ENCODE measurements at places on chromosomes 11 and 22.

DNA sequence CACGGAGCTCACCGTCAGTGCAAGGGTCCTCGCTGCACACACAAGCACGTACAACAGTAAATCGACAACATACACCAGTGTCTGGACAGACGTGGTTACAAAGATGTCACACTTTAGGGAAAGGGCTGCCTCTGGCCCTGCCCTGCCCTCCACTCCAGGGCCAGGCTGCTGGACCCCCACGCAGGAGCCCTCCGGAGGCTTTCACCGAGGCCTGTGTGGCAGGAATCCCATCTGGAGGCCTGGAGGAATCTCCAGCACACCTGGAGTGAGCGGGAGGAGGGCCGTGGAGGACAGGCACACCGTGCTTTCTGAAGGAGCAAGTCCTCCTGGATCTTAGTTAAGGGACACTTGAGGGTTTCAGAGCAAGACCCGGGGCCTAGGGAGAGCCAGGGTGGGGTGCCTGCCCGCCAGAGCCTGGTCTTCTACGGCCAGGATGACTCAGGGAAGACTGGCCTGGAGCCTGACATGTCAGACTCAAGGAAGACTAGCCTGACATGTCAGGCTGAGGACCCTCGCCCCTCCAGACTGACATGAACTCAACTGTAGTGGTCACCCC, 2.1 kb upstream of the PIM3 start:
- DNase-seq, result no peak

- DNase-seq, result no peak
Measured at GRCh38 chr11:79296141-79296540, 144.7 kb downstream of the TENM4 start.

DNA sequence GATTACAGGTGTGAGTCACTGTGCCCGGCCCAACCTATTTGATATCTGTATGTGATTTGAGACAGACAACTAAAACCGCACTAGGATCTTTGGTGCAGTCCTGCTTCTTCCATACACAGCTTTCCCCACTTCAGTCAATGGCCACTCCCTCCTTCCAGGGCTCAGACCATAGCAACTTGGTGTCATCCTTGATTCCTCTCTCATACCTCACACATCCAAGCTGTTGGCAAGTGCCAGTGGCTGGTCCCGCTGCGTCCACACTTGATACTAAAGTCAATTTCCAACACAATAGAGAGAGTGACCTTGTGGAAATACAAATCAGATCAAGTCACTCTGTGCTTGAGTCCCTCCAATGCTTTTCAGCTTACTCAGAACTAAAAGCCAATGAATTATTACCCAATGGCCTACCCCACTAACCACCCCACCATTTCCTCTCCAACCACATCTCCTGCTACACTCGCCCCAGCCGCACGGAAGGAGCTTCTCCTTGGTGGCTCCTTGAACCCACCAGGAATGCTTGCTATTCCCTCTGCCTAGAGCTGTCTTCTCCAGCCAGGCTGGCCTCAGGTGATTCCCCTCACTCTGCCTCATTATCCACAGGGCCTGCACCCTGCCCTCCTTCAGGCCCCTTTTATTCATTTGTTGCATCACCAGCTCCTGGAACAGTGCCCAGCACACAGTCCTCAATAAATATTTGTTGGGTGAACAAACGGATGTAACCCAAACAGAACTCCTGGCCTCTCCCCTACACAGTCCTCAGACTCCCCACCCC, 12.9 kb downstream of the ABTB2 start:
- DNase-seq, result no peak

DNA sequence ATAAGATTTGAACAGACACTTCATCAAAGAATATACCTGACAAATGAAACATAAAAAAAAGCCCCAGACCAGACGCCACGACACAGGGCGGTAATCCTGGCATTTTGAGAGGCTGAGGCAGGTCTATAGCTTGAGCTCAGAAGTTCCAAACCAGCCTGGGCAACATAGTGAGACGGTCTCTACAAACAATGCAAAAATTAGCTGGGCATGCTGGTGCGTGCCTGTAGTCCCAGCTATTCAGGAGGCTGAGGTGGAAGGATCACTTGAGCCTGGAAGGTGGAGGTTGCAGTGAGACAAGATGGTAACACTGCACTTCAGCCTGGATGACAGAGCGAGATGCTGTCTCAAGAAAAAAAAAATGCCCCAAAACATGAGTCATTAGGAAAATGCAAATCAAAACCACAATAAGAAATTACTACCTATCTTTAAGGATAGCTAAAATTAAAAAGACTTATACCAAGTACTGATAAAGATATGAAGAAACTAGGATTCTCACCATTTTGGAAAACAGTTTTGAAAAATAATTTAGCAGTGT, 91.7 kb upstream of the GRAMD1B start:
- no peak for DNase-seq

- no peak for DNase-seq
Measured at GRCh38 chr11:80632691-80633090, 1191.9 kb upstream of the TENM4 start.

DNA sequence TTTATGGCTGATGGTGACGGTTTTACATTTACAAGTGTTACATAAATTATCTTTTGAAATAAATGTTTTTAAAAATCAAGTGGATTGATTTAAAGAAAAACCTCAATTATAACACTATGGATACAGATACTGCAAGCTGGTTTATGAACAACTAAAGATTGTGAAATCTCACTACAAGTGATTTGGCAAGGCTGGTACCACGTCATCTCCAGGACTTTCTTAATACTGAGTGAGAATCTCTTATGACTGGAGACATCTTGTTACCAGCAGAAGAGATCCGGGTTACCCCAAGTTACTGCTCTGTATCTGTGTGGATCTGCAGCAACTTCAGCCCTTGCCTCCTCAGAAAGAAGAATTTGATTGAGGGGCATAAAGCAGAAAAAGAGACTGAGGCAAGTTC, 452.9 kb downstream of the MN1 start:
- no peak for DNase-seq

DNA sequence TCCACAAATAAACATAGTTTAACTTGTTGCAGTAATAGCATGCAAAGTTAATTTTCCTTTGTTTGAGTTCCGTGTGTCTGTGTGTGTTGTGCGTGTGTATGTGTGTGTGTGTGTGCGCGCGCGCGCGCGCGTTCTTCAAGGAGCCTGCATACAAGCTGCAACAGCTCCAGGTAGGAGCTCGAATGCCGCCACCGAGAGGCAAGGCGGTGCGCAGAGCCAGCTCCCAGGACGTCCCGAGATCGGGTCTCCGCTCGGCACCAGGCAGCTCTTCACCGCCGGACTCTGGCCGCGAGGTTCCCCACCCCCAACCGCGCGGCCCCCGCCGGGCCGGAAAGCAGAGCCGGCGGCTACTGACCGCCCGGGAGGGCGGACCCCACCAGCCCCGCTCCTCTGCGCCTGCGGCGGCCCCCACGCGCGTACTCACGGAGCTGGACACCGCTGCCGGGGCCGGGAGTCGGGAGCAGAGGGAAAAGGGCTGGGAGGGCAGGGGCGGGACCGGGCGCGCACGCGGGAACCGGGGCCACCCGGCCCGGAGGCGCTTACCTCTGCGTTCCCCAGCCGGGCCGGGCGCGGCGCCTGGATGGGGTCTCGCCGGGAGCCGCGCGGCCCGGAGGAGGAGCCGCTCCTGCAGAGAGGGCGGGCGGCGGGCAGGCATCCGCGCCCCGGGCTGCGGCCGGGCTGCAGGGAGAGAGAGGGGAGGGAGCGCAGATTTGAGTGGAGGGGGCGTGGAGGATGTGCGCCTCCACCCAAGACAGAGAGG, 40.4 kb upstream of the AKIP1 start:
- no peak for DNase-seq

- no peak for DNase-seq
Measured at GRCh38 chr11:13329670-13330356, 52.2 kb downstream of the BMAL1 start.

GRCh38 chr11:88704485-88704884, 361.3 kb downstream of the GRM5 start:
- DNase-seq, result no peak

- no peak for DNase-seq
Measured at GRCh38 chr11:40271361-40271760, 1188.1 kb downstream of the LRRC4C start.

GRCh38 chr11:119409731-119410130, 13.2 kb downstream of the THY1 start:
- DNase-seq, result no peak

GRCh38 chr11:115383431-115383830, 120.8 kb downstream of the CADM1 start:
- no peak for DNase-seq

- no peak for DNase-seq
Measured at GRCh38 chr11:59862252-59862651, 4.0 kb downstream of the TCN1 start.
